SK-N-MC (cell line): ENCODE measurements at places on chromosomes 3 and 15.

GRCh38 chr3:158379517-158379916 lies 191.5 kb upstream of the MLF1 start:
- no peak for DNase-seq

- DNase-seq, result peak; percentile 42
Observed at GRCh38 chr15:95346721-95347475, 983.6 kb upstream of the NR2F2 start.

GRCh38 chr15:32649342-32649741 lies 7.8 kb downstream of the SCG5 start:
- DNase-seq, result no peak

DNA sequence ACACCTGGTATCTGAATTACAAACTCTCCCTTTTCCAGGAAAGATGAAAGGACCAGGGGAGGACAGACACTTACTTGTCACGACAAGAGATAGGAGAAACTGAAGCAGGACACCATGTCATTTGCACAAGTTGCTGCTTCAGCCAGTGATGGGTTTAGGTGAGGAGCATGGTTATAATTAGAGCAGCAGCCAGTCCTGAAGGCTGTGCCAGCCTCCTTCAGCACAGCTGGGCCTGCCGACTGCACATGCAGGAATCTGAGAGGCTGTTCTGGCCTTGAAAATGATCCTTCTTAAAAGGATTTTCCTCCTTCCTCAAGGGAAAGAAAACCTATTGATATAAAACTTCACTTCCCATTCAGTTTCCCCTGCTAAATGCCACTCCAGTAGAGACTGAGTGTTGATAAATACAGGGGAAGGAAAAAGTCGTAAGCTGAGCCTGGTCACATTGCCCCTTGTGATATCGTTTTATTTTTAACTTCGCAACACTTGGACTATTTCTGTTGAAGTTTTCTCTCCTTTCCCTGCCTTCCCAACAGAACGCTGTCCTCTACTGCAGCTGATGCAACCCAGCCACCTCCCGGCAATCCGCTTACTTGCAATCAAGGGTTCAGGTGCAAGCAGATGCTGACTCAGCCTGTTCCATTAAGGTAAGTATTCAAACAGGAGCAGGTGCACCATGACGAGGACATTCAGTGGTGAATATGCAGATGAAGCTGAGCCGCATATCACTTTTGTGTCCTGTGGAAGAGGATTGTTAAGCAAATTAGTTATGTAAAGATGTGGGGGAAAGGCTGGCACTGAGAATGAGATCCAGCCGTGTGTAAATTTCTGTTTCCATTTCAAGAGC lies at the start of gene FBXO40:
Gene FBXO40 (plus strand): TSS at position 524 of the 847 bp plus-strand sequence. CDS start 27,197 bp downstream, outside the sequence.
- DNase-seq, result no peak

GRCh38 chr3:72135636-72136035 lies 350.7 kb upstream of the PROK2 start:
- DNase-seq, result no peak

- no peak for DNase-seq
Observed at GRCh38 chr3:46987319-46987742, 7.9 kb downstream of the NBEAL2 start.

DNA sequence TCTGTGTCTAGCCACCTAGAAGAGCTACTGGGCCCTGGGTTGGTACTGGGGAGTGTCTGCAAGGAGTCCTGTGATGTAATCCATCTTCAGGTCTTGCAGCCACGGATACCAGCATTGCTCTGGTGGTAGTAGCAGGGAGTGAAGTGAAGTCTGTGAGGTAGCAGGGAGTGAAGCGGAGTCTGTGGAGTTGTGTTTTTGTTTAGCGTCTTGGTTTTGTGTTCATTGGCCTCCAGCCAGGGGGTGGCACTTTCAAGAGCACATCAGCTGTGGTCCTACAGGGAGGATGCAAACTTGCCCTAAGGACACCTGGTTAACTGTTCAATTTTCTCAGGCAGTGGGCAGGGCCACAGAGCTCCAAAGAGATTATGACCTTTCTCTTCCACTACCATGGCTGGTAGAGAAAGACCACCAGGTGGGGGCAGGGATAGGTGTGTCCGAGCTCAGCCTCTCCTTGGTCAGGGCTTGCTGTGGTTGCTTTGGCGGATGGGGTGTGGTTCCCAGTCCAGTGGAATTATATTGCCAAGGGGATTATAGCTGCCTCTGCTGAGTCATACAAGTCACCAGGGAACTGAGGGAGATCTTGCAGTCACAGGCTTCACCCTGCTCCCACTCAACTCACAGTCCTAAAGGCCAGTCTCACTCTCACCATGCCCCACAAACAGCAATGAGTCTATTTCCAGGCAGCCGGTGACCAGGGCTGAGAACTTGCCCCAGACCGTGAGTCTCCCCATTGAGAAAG lies 424.7 kb downstream of the ZBBX start:
- DNase-seq, result no peak

GRCh38 chr15:59817053-59817452 lies 127.9 kb upstream of the BNIP2 start:
- no peak for DNase-seq

DNA sequence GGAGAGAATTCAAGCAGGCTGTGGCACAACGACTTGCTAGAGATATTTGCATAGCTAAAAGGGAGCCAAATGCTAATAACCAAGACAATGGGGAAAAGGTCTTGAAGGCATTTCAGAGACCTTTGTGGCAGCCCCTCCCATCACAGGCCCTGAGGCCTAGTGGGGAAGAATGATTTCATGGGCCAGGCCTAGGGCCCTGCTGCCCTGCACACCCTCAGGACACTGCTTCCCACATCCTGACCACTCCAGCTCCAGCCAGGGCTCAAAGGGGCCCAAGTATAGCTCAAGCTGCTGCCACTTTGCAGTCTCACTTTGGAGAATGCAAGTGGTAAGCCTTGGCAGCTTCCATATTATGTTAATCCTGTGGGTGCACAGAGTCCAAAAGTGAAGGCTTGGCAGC lies 21.5 kb upstream of the PTPN23 start:
- DNase-seq, result no peak

DNA sequence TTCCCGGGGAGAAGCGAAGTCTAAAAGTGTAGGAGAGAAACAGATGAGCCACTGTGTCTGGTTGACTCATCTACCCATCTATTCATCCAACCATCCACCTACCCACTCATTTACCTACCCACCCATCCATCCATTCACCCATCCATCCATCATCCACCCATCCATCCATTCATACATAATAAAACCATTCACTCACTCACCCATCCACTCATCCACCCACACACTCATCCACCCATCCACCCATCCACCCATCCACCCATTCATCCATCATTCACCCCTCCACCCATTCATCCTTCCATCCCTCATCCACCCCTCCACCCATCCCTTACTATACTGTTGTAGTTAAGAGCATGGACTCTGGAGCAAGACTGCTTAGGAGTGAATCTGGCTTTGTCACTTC lies 136.4 kb upstream of the ATP2B2 start:
- no peak for DNase-seq
